Fibroblast of gingiva (primary cell): ENCODE measurements at places on chromosomes 11 and 22.

GRCh38 chr22:25488244-25489020 is 76.0 kb upstream of the GRK3 start:
- peak; percentile 54 for DNase-seq

DNA sequence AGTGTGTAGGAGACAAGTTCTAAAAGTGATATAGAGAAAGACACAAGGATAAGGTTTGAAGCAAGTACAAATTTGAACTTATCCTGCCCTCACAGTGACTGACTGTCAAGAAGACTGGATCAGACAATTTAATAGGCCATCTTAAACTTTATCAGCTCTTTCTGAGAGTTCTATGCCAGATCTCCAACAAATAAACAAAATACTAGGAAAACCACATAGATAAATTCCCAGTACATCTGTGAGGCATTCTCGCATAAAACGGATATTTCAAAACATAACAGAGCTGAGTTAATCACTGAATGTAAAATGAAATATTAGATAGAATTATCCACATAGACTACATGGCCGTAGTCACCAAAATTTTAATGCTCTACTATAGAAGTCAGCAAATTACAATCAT is 120.9 kb upstream of the LUZP2 start:
- DNase-seq = no peak

- no peak for DNase-seq
Observed at GRCh38 chr22:42280140-42280539, 9.7 kb upstream of the TCF20 start.

GRCh38 chr11:117071344-117071787 is 26.9 kb downstream of the SIK3 start:
- peak; percentile 44 for DNase-seq
